RPMI8226 (cell line): ENCODE measurements at places on chromosomes 16 and 17.

DNA sequence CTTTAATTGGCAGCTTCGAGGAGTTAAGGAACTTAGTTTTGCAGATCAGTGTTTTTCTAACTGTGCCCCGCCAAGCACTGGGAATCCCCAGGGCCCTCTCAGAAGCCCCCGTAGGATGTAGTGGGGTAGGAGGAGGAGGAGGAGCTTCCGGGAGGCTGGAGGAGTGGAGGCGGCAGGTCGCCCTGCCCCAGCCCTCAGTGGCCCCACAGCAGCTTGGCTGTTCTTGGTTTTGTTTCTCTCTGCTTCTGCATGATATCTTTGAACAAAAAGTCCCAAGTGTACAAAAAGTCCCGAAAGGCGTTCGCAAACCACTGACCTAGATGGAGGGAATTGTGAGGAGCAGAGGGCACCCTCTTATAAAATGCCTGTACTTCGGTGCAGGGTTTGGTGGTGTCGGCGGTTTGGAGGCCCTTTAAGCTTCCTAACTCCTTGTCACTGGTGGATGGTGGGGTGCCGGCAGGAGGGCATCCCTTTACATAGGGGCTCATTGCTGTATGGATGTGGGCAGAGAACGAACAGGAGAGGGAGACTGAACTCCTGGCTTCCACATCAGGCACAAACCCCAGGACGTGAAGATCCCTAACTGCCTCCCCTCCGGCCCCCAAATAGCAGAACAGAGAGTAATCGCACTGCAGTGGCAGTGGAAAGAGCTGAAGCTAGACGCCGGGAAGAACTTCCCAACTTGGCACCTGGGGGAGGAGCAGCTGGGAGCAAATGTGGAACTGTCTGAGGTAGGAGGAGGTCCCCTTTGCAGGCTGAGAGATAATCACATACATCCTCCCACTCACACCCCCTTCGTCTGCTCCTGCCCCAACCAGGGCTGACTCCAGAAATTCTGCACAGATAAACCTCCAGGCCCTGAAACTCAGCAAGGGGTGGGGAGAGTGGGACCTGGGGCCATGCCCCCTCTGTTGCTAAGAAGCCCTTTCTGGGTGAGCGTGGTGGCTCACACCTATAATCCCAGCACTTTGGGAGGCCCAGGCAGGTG, 20.1 kb downstream of the EPOP start:
- no peak for DNase-seq

GRCh38 chr17:42720996-42721583, 23.8 kb downstream of the EZH1 start:
- peak; percentile 77 for DNase-seq

DNA sequence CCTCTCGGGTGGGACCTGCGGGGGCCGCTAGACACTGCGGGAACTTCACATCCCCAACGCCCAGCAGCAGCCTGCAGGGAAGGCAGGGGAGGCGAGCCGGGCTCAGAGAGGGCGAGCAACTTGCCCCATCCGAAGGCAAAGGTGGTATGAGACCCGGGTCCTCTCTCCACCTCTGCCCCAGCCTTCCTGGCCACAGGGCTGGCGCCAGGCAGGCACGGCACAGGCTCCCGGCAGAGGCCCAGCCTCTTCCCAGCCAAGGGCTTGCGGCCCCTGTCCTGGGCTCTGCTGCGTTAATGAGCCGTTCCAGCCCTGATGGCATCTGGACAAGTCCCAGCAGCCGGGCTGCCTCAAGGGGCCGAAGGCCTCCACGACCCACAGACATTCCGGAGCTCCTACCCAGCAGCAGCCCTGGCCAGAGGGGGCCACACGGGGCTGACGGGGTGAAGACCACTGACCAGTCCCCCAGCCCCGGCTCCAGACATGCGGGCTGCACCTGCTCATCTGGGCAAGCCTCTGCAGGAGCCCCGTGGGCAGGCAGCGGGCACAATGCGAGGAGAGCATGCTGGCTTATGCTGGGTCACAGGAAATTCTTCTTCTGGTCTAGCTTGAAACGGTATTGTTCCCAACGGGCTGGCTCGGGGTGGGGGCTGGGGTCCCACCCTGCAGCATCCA, 1.2 kb upstream of the HS3ST6 start:
- no peak for DNase-seq

DNA sequence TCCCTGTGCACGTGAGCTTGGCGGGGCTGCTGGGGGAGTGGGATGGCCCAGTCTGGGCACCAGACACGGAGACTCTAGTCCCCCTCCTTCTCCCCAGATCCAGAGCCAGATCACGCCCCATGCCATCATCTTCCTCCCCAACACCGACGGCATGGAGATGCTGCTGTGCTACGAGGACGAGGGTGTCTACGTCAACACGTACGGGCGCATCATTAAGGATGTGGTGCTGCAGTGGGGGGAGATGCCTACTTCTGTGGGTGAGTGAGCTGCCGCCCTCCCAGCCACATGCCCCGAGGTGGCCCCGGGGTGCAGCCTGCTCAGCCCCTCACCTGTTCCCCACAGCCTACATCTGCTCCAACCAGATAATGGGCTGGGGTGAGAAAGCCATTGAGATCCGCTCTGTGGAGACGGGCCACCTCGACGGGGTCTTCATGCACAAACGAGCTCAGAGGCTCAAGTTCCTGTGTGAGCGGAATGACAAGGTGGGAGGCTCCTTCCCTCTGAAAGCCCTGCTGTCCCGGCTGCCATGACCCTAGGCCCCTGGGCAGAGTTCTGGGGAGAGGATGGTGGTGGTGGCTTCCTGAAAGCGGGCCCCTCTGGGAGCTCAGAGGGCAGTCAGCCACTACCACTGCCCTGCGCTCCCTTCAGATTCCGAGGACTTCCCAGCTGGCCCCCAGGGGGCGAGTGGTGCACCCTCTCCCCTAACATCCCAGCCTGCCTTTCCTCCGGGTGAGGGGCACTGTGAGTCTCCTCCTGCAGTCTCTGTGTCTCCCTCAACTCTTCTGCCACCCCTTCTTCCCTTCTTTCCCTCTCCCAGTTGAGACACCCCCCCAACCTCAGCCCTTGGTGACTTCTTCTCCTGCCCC, 2.8 kb upstream of the C17orf107 start:
- no peak for DNase-seq

DNA sequence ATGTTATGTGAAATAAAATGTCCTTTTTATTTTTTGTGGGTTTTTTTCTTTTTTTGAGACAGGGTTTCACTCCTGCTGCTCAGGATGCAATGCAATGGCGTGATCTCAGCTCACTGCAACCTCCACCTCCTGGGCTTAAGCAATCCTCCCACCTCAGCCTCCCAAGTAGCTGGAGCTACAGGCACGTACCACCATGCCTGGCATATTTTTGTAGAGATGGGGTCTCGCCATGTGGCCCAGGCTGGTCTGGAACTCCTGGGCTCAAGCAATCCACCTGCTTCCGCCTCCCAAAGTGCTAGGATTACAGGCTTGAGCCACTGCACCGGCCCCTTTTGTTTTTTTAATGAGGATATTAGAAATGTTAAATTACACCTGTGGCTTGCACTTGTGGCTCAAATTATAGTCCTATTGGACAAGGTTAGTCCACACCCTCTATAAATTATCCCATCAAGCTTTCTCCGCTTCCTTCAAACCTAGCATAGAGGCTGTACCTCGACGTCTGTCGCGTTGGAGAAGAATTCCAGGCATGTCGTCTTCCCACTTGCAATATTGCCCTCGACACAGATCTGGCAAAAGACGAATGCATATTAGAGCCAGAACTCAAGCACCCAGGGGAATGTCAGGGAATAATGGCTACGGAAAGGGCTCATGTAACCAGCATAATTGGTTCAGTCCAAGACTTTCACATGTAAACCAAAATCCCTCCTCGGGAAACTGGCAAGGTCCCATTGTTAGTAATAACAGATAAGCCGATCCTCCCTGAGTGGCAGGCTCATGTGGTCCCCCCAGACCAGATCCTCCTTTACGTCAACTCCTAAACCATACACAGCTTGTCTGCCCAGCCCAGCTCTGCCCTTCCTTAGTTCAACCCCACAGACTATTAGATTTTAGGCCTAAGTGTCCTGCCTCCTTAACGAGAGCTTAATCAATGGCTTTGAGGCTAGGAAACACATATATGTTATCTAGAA, 8.2 kb downstream of the TK2 start:
- DNase-seq: no peak

GRCh38 chr17:46795379-46795952, 23.0 kb downstream of the WNT3 start:
- DNase-seq: no peak

DNA sequence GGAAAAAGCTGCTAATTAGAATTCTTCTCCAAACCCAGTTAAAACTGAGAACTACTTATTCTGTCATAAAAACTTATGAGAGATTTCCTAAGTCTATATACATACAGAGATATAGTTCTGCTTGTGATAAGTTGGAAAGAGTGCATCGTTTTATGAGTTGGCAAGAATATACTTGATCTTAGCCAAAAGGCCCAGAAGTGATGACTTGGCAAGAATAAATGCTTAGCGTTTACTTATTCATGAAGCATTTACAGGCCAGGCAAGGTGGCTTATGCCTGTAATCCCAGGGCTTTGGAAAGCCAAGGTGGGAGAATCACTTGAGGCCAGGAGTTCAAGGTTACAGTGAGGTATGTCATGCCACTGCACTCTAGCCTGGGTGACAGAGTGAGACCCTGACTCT, 81.7 kb downstream of the CYB561 start:
- peak; percentile 11 for DNase-seq

DNA sequence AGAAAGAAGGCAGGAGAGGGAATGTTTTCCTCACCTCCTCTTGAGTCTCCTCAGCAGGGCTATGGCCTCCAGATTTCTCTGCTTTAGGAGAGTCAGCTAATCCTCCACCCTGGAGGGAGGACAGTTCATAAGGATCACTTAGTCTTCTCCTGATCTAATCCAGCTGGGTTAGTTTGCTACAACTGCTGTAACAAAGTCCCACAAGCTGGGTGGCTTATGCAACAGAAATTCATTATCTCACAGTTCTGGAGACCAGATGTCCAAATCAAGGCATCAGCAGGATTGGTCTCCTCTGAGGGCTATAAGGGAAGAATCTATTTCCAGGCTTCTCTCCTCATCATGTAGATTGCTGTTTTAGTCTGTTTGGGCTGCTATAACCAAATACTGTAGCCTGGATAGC, 40.6 kb upstream of the XYLT1 start:
- no peak for DNase-seq

DNA sequence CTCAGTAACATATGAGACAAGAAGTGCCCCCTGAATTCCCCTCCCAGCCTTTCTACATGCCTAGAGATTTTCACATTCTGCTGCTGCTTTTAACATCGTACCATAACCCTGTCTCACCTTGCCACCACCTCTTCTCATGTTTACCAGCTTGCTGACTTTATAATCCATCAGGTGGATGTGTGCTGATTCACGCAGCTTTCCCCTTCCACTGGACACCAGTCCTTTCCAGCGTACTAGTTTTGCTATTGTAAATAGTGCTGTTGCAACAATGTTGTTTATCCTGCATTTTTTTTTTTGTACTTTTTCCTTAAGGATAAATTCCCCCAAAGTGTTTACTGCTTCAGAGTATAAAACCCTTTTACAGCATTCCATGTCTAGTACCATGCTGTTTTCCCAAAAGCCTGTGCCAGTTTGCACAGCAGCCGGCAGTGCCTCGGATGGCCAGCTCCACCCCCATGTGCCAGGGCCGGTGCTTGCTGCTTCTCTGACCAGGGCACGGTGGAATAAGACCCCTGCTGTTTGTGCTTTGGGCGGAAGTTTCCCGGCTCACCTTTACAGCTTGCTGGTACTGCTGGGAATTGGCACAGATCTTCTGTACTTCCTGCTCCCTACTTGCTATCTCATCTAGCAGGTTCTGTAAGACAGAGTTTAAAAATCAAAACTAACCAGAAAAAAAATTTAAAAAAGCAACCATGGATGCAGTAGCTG, 41.3 kb downstream of the UBN1 start:
- DNase-seq: no peak

GRCh38 chr17:32515677-32516383, 29.0 kb downstream of the CDK5R1 start:
- no peak for DNase-seq

- peak; percentile 92 for DNase-seq
These were observed 3.3 kb downstream of the GRN start for GRCh38 chr17:44348234-44348987.

DNA sequence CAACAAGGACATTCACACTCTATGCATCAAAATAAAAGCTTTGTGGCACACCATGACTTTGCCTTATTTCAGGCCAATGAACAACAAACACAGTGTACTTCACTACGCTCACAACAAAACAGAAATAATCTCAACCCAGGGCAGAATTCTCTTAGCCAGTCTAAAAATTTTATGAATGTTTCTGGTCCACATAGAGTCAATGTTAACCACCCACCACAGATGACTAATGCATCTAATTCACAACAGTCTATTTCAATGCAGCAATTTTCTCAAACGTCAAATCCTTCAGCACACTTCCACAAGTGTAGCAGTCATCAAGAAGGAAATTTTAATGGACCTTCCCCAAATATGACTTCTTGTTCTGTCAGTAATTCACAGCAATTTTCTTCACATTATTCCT, 101.7 kb downstream of the CHD9 start:
- no peak for DNase-seq

- no peak for DNase-seq
These were observed 30.2 kb downstream of the SALL1 start for GRCh38 chr16:51120730-51121347.

DNA sequence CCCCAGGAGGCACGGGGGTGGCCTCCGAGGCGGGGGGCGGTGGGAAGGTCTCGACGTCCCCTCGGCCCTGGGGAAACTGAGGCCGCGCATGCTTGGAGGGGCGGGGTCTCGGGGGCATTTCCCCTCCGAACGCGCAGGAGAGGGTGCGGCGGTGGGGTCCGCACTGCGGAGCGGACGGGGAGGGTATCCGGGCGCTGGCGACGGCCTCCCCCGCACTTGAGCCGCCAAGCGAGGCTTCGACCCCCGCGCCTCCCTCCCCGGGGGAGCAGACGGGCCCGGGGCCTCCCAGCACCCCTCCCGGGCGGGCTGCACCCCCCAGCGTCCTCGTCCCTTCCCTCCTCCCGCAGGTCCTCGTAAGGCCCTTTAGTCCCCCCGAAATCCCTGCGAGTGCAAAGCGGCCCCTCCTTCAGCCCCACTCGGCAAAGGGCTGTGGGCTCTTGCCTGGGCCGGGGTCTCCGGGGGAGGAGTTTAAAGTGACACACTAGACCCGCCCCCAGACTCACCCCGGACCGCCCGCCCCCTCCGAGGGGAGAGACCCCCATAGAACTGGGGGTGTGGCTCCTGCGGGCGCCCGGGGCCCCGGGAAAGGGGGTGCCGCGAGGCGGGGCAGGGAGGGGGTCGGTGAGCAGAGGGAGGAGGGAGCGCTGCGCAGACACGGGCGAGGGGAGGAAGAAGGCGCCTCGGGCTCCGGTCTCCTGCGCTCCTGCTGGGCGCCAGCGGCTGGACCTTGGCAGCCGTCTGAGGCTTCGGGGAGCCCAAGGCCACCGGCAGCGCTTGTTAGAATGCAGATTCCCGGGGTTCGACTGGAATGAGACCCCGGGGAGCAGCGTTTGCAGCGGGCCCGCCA, 632 bp downstream of the BAIAP3 start:
- peak; percentile 30 for DNase-seq

- peak; percentile 24 for DNase-seq
These were observed 914.9 kb downstream of the KCNJ2 start for GRCh38 chr17:71084219-71084618.

- no peak for DNase-seq
These were observed 10.4 kb downstream of the CARD14 start for GRCh38 chr17:80180192-80180591.

- DNase-seq: no peak
These were observed 2.8 kb downstream of the DCUN1D3 start for GRCh38 chr16:20897253-20897897.

GRCh38 chr16:85127379-85127723, 15.1 kb upstream of the CIBAR2 start:
- no peak for DNase-seq

- no peak for DNase-seq
These were observed 124.3 kb downstream of the SOCS1 start for GRCh38 chr16:11131706-11132105.
